ENCODE measurements at places on chromosomes 4 and X.

GRCh38 chr4:38757945-38758600, 24.7 kb downstream of the TLR10 start:
- no peak for DNase-seq

GRCh38 chrX:20270562-20270890, 3.8 kb upstream of the RPS6KA3 start:
- no peak for DNase-seq

- no peak for DNase-seq
Measured at GRCh38 chr4:10047967-10048366, 26.7 kb upstream of the SLC2A9 start.

DNA sequence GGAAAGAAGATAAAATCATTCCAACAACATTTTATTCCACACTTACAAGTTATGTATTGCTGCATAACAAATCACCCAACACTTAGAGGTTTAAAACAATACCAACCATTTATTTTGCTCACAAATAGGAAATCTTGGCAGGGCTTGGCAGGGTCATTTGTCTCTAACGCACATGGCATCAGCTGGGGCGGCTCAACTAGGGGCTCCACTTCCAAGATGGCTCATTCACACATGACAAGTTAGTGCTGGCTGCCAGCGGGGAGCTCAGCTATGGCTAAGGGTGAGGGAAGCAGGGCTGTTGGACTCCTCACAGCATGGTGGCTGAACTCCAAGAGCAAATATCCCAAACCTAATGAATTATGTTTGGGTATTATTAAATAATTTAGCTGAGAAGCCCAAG, 377.0 kb downstream of the ZNF674 start:
- DNase-seq, result no peak

DNA sequence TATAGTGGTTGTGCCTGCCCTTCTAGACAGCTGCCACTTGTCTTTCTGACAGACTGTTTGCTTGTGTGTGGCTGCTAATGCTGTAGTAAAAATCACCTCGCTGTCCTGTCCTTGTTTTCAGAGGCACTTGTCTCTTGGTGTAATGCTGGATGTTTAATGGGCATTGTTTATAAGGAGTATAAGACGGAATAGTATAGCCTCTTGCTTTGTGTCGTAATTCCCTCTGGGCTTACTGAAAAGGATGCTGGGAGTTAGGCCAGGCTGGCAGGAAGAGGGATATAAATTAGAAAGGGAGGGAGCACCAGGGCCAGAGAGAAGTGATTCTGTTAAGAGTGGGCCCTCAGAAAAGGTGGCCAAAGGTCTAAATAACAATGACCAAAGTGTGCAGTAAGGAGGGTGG, 29.0 kb downstream of the NHS start:
- DNase-seq, result no peak

- DNase-seq, result no peak
Measured at GRCh38 chrX:11543249-11543648, 122.5 kb downstream of the ARHGAP6 start.

All from stimulated activated CD4-positive, alpha-beta T cell treated with anti-CD3 and anti-CD28 coated beads, Interleukin-15, amount 100 ng/mL, for 48 hours (primary cell).